ENCODE measurements at places on chromosomes 6 and 20.

DNA sequence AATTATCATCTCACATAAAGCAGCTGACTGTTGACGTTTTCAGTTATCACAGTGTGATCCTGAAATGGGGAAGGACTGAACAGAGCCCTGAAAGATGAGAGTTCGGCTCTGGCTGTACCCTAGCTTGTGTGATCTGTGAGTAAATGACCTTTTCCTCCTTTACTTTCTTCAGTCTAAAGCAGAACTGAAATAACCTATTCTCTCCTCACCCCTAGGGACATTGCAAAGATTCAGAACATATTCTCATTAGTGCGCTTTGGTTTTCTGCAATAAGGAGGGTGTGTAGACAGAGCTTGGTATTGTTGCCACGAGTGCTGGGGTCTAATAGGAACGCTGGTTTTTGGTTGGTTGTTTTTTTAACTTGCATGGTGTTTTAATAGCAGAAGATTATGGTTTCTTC, 16.7 kb downstream of the FARS2 start:
- H3K27ac ChIP-seq = peak overlapping the region; percentile 63
- no peak for DNase-seq
- H3K4me1 ChIP-seq = peaks cover 84% of the 10 kb centered on the region

GRCh38 chr20:49099011-49099410, 52.9 kb downstream of the CSE1L start:
- H3K4me1 ChIP-seq = peaks cover 14% of the 10 kb centered on the region
- no peak overlapping the region for H3K4me3 ChIP-seq
- no peaks in the 10 kb centered on the region for H3K27me3 ChIP-seq
- DNase-seq = no peak
- H3K36me3 ChIP-seq = peaks cover 81% of the 10 kb centered on the region

DNA sequence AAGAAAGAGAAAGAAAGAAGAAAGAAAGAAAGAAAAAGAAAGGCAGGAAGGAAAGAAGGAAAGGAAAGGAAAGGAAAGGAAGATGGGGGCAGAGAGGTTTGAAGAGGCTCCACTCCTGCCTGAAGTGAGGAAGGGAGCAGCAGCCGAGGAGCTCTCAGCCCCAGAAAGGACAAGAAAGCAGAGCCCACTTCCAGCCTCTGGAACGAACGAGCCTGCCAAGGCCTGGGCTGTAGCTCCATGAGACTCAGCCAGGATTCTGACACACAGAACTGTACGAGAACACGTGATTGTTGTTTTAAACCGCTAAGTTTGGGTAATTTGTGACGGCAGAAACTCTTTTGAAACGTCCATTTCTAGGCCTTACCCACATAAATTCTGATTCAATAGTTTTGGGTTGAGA, 69.5 kb downstream of the TTLL2 start:
- H3K4me3 ChIP-seq = no peak overlapping the region
- H3K27ac ChIP-seq = no peak overlapping the region
- no peaks in the 10 kb centered on the region for H3K36me3 ChIP-seq
- no peak for DNase-seq

DNA sequence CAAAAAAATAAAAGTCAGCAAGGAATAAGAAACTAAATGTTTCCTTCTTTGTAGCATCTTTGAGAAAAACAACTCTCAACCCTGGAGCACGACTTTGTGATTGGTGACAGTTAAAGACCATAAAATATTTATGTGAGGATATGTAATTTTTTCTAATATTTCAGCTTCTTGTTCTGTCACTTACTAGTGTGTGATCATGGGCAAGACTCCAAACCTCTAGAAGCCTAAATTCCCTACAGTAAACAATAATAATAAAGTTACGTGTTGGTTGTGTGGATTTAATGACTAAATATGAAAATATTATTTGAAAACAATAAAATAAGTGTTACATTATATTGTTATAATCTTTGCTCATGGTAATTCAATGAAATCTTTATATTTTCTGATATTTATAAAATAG, 735.6 kb upstream of the MARCKS start:
- no peak overlapping the region for H3K27ac ChIP-seq
- H3K4me1 ChIP-seq = no peaks in the 10 kb centered on the region
- no peak for DNase-seq
- H3K27me3 ChIP-seq = no peaks in the 10 kb centered on the region
- H3K36me3 ChIP-seq = no peaks in the 10 kb centered on the region

DNA sequence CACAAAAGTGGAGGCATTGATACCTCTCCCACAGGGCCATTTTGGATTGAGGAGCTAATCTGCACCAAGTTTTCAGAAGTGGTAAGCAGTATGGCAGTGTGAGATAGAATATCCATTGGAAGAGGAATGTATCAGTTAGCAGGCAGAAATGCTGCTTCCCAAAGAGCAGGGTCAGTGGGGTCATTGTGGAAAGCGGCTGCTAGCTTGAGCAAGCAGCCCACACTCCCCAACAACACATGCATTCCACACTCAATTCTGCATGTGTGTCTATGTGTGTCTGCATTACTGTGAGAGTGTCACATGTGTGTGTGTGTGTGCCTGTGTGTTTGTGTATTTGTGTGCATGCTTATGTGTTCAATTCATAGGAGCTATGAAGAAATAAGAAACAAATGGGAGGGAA, 190.9 kb upstream of the FOXA2 start:
- H3K27ac ChIP-seq = no peak overlapping the region
- no peaks in the 10 kb centered on the region for H3K36me3 ChIP-seq
- no peak overlapping the region for H3K4me3 ChIP-seq
- H3K4me1 ChIP-seq = no peaks in the 10 kb centered on the region
- no peaks in the 10 kb centered on the region for H3K27me3 ChIP-seq
